ENCODE measurements at places on chromosomes 7 and 10. TPM values are rescaled to one million over a fixed set of nuclear protein-coding genes. Genes with fewer than 3 reads are reported as not detected.
A peak's percentile ranks its signal among the peaks of the same experiment; 100 is the strongest.

GRCh38 chr10:14536241-14537213 is 205.8 kb upstream of the FRMD4A start:
- H3K4me3 ChIP-seq: no peak overlapping the region
- no peak overlapping the region for H3K27ac ChIP-seq
- peak; percentile 95 for DNase-seq
- no peaks in the 10 kb centered on the region for H3K27me3 ChIP-seq
- H3K36me3 ChIP-seq: no peaks in the 10 kb centered on the region
- no peaks in the 10 kb centered on the region for H3K4me1 ChIP-seq

- H3K27me3 ChIP-seq: no peaks in the 10 kb centered on the region
- no peak overlapping the region for H3K4me3 ChIP-seq
- peak; percentile 48 for DNase-seq
Observed at GRCh38 chr7:78514634-78515033, 716.1 kb downstream of the PHTF2 start.

DNA sequence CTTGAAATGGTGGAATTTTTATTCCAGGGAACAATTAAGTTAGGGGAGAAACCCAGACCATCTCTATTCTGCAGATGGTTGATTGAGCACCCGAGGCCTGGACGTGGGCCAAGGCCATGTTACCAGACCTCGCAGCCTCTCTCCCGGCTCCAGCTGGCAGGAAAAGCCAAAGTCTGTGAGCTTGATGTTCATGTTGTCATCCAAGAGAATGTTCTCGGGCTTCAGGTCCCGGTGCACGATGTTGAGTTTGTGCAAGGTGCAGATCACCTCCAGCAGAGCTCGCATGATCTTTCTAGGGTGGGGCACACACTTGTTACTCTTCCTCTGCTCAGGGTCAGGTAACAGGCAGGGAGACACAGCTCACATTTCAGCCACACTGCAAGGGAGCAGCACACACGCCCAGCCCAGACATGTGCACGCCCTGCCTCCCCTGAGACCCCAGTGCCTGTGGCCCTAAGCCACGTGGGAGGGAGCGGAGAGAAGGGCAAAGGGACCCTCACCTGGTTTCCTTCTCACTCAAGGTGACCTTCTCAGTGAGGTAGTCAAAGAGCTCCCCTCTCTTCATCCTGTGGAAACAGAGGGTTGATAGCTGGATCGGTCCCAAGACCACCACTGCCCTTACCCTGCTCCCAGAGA is 9.5 kb downstream of the PHKG1 start:
- no peak overlapping the region for H3K27ac ChIP-seq
- peaks cover 9% of the 10 kb centered on the region for H3K36me3 ChIP-seq
- no peak overlapping the region for H3K4me3 ChIP-seq
- no peak for DNase-seq
- H3K27me3 ChIP-seq: no peaks in the 10 kb centered on the region

DNA sequence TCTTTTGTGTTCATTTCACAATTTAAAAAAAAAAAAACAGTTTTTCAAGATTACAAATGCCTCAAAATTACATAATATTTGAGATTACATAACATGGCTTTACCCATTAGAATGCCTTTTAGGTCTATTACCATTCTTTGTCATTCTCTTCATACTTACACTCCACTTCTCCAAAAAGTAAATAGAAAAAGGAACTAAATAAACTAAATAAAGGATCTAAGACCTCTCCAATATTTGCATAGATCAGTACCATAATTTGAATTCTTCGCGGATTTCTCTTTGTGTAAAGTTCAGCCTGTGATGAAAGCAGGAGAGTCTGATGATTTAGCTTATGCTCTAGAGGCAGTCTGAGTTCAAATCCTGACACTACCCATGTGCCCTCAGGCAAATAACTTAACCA is 56.4 kb upstream of the C1GALT1 start:
- H3K4me1 ChIP-seq: peaks cover under 1% of the 10 kb centered on the region
- no peaks in the 10 kb centered on the region for H3K36me3 ChIP-seq
- H3K4me3 ChIP-seq: no peak overlapping the region
- DNase-seq: no peak

DNA sequence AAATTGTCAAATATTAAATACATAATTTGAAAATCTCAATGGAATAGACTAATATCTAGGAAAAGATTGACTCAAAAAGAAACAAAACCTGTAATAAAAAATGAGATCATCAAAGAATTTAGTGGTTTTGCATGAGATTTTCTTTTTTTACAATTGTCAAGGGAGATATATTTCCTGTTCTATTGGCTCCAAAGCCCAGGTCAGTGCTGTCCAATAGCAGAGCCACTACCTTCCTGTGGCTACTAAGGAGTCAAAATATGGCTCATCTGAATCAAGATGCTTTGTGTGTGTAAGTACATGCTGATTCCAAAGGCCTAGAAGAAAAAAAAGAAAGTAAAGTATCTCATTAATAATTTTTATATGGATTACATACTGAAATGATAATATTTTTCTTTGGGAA is 191.9 kb downstream of the C7orf25 start:
- H3K27ac ChIP-seq: no peak overlapping the region
- no peak for DNase-seq
- H3K4me3 ChIP-seq: no peak overlapping the region

DNA sequence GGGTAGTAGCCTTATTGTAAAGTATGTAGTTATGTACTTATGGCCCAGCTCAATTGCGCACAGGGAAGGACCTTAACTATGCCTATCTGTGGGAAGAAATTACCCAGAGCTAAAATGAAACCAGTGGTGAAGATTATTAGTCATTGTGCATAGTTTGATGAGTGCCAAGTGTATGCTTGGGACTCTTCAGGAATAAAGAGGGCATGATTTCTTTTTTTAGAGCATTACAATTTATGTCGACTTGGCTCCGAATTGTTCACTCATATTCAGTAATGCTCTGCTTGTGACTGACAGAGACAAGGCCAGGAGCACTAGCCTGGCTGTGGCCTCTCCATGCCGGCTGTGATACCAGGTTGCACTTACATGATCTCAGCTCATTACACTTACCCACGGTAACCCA is 269.5 kb downstream of the TRIL start:
- H3K4me1 ChIP-seq: peaks cover 3% of the 10 kb centered on the region
- no peak overlapping the region for H3K4me3 ChIP-seq
- H3K27me3 ChIP-seq: peaks cover 25% of the 10 kb centered on the region
- H3K27ac ChIP-seq: no peak overlapping the region
- no peak for DNase-seq
- H3K36me3 ChIP-seq: no peaks in the 10 kb centered on the region

The TUBB8 gene
- total RNA-seq: 2.1 TPM

DNA sequence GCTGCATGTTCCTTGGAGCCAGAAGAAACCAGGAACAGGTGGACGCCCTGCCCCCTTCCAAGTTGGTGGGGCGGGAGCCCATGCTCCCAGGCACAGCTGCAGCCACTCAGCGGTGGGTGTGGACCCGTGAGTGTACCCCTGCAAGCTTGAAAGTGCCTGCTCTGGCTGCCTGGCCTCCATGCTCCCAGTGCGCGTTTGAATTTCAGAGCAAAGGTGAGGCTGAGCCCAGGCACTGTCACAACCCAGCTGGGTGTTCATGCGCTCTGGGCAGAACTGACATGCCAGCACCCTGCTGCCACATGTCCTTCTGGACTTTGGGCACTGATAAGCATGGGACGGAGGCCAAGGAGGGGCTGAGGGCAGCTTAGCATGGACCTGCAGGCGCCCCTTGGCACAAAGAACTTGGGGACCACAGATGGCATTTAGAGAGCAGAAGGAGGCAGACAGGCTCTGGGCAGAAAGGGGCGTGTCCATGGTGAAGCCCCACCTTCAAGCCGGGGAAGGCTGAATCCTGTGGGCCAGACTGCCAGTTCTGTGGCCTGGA is 402.0 kb upstream of the NRG3 start:
- no peaks in the 10 kb centered on the region for H3K27me3 ChIP-seq
- no peaks in the 10 kb centered on the region for H3K4me1 ChIP-seq
- H3K27ac ChIP-seq: no peak overlapping the region
- no peaks in the 10 kb centered on the region for H3K36me3 ChIP-seq
- no peak overlapping the region for H3K4me3 ChIP-seq

The ACSM6 gene
- total RNA-seq: not detected

GRCh38 chr10:103833731-103834365 is 21.5 kb downstream of the SH3PXD2A start:
- peaks cover 49% of the 10 kb centered on the region for H3K4me1 ChIP-seq
- H3K36me3 ChIP-seq: no peaks in the 10 kb centered on the region
- peak; percentile 86 for DNase-seq
- no peaks in the 10 kb centered on the region for H3K27me3 ChIP-seq
- no peak overlapping the region for H3K27ac ChIP-seq
- no peak overlapping the region for H3K4me3 ChIP-seq

The C10orf62 gene
- not detected for total RNA-seq

DNA sequence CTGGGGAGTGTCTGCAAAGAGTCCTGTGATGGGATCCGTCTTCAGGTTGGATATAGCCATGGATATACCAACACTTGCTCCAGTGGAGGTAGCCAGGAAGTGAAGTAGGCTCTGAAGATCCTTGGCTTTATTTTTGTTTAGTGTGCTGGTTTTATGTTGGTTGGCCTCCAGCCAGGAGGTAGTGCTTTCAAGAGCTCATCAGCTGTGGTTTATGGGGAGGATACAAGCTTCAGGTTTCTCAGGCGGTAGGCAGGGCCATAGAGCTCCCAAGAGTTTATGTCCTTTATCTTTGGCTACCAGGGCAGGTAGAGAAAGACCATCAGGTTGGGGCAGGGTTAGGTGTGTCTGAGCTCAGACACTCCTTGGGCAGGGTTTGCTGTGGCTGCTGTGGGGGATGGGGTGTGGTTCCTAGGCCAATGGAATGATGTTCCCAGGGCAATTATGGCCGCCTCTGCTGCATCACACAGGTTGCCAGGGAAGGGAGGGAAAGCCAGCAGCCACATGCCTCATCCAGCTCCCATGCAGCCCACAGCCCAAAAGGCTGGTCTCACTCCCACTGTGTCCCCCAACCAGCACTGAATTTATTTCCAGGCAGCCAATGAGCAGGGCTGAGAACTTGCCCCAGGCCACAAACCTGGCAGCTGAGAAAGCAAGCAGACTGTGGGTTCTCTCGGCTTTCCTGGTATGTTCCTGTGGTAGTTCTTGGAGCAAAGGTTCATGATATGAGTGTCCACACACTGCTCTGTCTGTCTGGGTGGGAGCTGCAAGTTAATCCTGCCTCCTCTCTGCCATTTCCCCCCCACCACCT is 67.0 kb upstream of the PRLHR start:
- no peak overlapping the region for H3K4me3 ChIP-seq
- no peaks in the 10 kb centered on the region for H3K36me3 ChIP-seq
- H3K27ac ChIP-seq: no peak overlapping the region
- no peaks in the 10 kb centered on the region for H3K27me3 ChIP-seq

DNA sequence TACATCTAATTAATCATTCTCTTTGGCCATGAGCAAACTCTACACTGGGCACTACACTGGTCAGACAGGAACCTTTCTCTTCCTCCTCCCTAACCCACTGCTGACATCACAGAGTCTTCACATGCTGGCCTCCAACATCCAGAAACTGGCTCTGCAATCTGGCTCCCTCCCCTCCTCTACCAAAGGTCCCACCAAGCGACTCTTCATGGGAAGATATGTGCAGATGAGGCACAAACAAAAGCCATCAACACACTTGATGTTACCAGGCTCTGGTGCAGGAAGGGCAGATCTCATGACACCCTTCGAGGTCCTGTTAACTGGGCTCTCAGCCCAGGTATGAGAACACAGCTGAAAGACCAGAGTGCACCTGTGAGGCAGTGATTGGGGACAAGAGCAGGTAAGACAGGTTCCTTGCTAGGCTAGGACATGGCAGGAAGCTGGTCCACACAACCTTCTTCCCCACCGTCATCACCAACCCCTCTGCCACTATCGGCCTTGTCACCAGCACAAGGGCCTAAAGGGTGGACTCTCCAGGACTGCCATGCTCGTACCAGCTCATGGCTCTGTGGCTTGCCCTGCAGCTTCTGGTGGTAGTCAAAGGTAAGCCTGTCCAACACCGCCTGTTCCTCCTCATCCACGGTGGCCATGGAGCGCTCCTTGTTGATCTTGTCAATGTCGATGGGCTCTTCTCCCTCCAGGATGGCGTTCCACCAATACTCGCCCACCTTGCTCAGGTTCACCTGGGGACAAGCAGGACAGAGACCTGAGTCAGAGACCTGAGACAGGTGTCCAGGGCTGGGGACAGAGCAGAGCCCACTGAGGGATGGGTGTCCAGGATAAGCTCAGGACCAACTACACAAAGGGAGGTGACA is 66.6 kb upstream of the CAMK2B start:
- no peak overlapping the region for H3K4me3 ChIP-seq
- no peaks in the 10 kb centered on the region for H3K4me1 ChIP-seq
- no peaks in the 10 kb centered on the region for H3K27me3 ChIP-seq
- H3K36me3 ChIP-seq: peaks cover 50% of the 10 kb centered on the region
- no peak overlapping the region for H3K27ac ChIP-seq

DNA sequence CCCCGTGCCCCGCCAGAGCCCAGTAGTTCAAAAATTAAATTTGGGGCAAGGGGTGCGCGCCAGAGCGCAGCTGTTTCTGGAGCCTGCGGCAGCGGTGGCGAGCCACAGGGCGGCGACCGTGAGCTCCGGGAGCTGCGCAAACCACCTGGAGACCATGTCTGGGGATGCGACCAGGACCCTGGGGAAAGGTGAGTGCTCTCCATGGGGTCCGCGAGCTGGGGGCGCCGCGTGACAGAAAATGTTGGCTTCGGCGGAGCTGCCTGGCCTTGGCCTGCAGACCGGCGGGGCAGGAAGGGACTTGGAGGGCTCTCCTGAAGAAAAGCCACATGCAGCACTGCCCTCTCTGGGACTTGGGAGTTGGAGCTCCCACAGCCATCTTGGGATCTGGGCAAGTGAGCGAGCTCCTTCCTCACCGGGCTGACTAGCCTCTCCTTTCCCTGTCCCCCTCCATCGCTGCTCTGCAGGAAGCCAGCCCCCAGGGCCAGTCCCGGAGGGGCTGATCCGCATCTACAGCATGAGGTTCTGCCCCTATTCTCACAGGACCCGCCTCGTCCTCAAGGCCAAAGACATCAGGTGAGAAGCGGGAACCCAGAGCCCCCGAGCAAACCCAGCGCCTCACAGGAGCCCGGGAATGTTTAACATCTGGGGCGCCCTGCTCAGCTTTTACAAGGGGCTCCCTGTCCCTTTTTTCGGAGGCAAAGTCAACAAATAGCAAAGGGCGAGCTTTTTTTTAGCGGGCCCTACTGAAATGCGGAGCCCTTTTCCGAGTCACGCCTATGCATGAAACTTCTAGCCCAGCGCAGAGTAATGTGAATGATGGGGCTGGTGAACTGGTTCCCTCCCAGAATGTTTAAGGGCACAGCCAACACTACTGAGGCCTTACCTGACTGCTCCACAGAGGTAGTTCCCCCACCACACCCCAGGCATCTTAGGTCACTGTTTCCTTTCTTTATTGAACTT is 6.1 kb downstream of the GSTO2 start:
- H3K4me3 ChIP-seq: no peak overlapping the region
- no peaks in the 10 kb centered on the region for H3K36me3 ChIP-seq
- no peak overlapping the region for H3K27ac ChIP-seq
- H3K4me1 ChIP-seq: no peaks in the 10 kb centered on the region
- peak; percentile 91 for DNase-seq

DNA sequence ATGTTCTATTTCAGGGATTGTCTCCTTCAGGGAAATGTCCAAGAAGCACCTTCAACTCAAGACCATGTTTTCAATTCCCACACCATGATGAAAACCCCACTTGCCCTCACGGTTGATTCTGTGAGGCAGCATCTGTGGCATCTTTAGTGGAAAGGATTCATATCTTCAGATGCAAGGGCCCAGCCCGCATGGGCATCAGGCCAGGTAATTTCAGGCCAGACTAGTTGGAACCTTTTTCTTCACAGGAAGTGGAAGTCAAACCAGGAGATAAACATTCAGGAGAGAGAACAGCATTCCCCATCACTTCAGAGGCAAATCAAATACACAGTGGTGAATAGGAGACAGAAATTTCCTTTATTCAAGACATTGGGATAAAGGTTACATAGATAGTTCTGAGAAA is 88.8 kb downstream of the JCAD start:
- H3K4me1 ChIP-seq: no peaks in the 10 kb centered on the region
- H3K36me3 ChIP-seq: no peaks in the 10 kb centered on the region
- no peak for DNase-seq
- H3K27ac ChIP-seq: no peak overlapping the region
